ELR (cell line): ENCODE measurements at places on chromosomes 2 and 18.
A peak's percentile ranks its signal among the peaks of the same experiment; 100 is the strongest.

DNA sequence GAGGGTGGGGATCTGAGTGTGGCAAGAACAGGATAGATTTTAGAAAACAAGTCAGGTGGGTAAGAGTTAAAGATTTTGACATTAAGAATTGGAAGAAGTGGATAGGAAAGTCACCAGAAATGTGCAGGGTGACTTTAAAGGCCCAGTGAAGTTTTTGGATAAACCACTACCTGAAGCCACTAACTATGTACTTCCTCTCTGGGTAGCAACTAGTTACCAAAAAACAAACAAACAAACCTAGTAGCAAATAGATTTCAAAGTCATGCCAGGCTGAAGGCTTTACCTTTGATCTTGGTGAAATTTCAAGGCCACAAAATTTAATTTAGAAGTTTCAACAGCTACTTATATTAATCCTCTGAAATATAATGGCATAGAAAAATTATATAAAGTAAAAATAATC, 42.5 kb downstream of the PSMA8 start:
- DNase-seq: no peak

DNA sequence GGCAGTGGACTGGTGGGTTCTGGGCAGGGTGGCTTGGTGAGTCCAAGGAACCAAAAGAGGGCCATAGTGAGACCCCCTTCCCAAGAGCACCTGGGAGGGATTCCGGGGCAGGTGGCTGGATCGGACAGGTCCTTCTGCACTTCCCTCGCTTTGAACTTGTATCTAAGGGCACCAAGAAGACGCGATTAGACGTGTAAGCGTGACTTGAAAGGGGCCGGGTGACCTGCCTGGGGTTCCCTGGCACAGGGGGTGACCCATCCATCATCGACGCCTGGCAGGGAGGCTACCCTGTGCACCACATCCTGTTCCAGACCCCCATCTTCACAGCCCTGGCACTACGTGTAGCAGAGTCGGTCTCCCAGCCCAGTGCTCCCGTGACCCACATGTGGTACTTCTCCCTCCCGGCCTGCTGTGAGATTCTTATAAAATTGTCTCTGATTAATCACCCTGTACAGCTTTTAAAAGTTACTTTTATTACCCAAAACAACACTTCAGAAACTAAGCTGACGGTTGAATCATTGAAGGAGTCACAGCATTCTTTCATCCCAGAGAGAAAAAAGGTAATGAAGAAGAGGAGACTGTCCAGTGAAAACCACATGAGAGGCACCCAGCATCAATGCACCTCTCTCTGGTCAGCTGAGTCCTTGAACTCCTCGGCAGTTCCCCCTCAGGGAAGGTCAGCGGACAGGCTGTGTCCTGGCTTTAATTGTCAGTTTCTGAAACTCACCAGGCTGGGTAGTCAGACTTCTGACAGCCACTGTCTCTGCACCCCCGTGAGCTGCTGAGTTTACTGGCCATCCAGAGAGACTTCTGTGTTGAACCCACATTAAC, 13.0 kb downstream of the SH3BP4 start:
- DNase-seq: peak; percentile 66

DNA sequence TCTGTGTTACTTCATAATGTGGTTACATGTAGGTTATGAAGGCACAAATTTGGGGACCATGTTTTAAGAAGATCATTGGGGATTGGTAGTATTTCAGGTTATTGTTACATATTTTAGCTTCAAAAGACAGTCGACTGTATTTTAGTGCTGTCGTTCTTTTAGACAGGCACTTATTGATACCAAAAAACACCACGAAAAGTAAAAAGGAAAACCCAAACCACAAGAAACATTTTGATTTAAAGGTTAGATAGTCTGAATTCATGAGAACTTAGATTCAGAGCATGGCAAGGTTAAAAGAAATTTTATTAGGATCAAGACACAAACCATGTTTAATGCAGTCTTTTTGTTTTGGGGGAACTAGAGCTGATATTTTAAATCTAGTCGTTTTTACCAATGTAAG, 209.0 kb downstream of the CAMKMT start:
- DNase-seq: no peak

GRCh38 chr2:195533771-195534642, 123.0 kb upstream of the SLC39A10 start:
- DNase-seq: peak; percentile 89

DNA sequence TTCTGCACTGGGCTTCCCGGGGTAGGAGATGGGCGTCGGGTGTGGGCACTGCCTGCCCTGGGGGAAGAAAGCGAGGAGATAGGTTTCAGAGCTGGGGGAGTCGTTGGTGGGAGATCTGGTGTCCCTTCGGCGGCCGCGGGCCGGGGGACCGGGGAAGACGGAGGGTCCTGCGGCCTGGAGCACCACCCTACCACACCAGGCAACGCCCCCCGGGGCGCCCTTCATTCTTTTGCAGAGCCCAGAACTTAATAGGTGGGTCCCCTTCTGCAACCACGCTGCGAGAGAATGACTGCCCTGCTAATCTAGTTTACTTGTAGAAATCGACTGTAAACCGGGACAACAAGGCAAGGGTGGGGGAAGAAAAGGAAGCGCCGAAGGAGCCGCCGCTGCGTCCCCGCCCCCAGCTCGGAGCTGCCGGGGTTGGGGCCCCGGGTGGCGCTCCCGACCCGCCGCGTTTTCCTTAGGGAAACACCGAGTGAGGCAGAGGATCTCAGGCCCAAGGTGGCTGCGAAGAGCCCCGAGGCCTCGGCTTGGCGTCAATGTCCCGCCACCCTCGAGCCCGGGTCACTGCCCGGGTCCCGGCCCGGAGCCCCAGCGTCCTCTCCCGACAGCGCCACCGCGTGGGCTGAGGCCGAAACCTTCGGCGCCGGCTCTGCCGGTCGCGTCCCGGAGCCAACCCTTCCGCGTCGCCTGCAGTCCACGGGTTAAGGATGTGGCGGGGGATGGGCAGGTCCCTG, 5.4 kb upstream of the SATB2 start:
- peak; percentile 83 for DNase-seq

- peak; percentile 33 for DNase-seq
Measured at GRCh38 chr2:160043265-160043664, 19.1 kb downstream of the PLA2R1 start.

DNA sequence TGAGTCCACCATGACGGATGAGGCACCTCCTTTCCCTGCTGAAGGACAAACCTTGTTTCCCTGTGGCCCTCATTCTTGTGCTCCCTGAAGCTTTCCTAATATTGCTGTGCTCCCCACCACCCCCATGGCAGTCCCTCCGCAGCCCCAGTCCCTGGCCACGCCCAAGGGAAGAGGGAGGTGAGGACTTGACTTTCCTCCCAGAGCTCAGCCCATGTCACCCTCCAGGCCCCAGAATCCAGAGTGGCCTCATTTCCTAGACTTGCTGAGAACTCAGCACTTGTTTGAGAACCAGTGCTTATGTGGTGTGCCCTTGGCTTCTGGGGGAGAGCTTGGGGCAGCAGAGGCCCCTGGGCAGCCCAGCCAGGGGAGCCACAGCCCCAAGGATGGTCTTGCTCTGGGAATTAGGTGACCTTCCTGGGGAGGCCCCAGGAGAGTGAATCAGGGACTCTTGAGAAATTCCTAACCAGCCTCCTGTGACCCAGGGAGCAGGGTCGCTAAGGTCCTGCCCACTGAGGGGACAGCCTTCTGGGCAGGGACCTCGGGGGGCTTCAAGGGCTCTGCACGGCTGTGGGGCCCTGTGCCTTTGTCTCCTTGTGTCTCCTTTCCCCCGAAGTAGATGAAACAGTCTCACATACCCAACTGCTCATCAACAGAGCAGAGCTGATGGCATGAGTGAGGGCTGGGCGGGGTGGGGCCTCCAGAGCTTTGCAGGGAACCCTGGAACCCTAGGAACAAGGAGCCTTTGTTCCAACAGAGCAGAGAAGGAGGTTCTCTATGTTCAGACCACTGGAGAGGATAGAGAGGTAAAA, 27.9 kb downstream of the PSD4 start:
- DNase-seq: no peak

DNA sequence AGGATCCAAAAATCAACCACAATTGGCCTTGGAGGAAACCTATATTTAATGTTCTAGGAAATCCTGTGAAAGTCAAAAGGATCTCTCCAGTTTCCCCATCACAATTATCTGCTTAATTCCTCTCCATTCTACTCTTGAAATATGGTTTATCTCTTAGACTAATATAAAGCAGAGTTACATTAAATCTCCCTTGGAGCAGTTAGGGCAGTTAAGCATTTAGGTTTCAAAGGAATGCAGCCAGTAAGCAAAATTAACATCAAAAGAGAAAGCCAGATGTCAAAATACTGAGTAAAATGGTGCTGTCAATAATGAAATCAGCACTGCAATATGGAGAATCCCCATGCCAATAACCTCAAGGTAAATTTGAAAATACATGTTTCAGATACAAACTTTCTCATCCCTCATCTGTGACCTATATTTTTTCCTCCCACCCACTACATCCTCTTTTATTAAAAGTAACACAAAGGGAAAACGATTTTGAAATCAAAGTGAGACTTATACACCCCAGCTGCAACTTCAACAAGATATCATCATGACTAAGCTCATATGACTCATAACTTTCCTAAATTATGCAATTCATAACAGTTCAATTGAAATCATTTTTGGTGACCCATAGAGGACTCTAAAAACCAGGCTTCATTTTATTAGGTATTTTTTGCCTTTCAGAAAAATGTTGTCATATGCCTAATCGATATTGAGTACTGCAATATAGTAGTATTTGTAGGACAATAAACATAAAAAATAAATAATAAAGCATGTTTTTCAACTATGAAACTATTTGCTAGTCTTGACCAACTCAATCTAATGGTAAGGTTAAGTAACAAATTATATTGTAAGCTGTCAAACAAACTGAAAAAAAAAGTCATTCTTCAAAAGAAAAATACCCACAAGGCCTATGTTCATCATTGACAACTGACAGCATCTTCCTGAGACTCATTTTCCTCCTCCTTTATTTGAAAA, 3.1 kb downstream of the ADAM17 start:
- peak; percentile 89 for DNase-seq

DNA sequence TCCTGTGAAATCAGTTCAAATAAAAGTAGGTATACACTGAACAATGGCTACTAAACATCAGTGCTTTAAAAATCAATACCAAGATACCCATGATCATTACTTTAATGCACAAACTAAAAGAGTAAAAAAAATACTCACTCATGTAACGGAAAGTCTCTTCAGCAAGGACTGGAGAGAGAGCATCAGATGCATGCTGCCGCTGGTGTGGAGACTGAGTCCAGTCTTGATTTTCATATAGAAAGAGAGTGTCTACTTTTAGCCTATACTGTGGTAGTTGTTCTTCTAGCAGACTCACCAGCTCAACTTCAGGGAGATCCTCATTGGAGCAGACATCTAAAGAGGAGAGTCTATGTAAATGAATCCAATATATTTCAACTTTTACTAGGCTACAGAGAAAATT, 44.0 kb downstream of the TRAK2 start:
- DNase-seq: no peak

GRCh38 chr18:46591783-46592391, 65.1 kb downstream of the LOXHD1 start:
- no peak for DNase-seq

DNA sequence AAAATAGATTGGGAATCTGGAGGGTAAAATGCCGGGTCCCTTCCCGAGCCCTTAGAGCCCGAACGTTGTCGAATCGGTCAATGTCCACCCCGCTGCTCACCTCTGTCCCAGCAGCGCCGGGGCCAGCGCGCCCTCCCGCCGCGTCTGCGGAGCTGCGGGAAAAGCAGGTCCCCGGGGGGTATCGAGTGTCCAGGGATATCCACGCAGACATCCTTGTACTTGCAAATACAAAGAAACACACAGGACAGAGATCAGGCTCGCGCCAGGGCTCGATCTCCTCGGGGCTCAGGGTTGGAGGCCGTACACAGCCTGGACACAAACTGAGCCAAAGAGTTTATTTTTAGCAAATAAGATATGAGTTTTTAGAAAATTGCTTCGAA, 2.3 kb upstream of the GATA6 start:
- no peak for DNase-seq

DNA sequence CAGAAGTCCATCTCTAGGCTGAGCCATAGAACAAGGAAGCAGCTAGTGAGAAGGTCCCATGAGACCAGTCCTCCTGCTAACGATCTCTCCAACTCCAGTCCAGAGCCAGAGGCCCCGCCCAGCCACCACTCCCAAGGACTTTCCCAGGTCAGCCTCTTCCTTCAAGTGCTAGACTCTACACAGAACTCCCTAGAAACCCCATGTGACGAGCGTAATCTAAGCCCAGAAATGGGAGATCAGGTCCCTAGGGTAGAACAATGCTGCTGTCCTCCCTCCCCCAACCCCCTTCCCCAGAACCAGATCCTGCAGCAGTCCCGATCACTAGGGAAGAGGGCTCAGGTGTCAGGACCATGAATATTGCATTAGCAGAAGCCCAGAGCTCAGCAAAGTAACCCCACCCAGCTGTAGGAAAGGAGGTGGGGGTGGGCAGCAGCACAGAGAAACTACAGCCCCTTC, 6.9 kb downstream of the DCTN1 start:
- no peak for DNase-seq

DNA sequence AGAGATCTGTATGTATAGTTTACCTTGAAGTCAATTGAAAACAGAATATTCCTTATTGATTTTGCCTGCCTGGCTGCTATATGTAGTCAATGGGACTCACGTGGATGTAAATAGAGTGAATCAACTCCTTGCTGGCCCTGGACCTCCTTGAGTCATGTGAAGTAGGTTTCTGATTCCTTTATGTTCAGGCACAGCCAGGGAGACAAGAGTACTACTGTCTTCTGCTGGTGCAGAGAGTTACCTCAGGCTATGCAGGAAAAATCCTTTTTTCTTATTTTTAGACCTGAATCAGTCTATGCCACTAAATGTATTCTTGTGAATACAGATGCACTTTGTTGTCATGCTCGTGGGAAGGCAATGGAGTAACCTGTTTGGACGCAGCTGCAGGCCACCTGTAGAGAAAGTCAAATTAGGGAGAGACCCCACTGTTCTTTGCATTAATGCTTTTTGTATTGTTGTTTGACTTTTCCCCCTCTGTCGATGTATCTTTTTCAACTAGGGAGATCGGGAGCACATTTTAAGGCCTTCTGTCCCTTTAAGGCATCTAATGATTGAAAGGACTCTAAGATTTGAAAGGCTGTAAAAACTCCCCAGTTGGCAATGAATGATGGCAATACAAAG, 473.9 kb downstream of the ARHGAP15 start:
- DNase-seq: no peak

DNA sequence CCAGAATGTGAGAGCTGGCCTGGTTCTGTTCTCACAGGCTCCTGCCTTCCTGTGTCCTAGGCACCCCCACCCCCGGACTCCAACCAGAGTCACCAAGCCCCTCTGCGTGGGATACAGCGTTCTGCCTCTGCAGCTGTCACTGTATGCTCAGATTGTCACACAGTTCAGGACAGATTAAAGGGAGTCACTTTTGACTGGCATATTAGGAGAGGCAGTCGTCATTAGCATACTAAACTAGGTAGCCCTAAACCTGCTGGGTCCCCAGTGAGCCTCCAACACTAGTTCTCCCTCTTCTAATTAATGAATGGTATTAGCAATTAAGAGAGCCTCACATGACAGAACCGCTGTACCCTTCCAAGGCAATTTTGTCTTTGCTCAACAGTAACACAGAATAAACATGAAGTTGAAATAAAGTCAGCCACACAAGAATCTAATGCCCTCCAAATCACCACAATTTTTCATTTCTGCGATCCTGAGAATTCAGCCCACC, 340.2 kb downstream of the CMPK2 start:
- DNase-seq: no peak

GRCh38 chr2:104572834-104573233, 281.1 kb upstream of the POU3F3 start:
- DNase-seq: no peak
